Activated T-helper 1 cell treated with Interleukin-2 at 50 U/mL for 16 hours (primary cell): ENCODE measurements at places on chromosomes 16 and 17.

- DNase-seq: no peak
These were observed 33.7 kb upstream of the METTL16 start for GRCh38 chr17:2545393-2545792.

DNA sequence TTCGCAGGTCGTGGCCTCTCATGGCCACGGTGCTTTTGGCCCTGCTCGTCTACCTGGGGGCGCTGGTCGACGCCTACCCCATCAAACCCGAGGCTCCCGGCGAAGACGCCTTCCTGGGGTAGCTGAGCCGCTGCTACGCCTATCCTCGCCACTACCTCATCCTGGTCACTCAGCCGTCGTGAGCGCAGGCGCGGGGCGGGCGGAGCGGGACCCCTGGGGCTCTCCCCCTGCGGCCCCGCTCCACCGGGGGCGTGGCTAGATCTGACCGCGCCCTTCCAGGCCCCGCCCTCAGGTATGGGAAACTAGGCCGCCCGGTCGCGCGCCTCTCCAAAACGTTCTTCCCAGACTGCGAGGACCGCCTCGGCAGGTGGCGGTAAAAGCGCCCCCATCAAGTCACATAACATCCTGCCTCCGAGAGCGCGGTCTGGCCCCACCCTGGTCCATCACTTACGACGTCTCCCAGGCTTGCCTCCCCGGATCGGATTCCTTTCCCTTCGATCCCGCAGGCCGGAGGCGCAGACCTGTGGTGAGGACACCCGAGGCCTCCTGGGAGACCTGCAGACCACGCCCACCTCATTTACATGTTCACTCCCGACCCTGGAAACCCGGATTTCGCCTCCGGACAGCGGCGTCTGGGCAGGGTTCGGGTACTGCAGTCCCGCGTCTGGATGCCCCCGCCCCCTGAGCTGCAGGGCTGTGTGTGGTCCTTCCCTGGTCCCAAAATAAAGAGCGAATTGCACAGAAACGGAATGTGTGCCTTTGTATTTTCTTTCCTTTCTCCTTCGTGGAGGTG, 91.5 kb upstream of the TMEM97 start:
- DNase-seq: no peak

DNA sequence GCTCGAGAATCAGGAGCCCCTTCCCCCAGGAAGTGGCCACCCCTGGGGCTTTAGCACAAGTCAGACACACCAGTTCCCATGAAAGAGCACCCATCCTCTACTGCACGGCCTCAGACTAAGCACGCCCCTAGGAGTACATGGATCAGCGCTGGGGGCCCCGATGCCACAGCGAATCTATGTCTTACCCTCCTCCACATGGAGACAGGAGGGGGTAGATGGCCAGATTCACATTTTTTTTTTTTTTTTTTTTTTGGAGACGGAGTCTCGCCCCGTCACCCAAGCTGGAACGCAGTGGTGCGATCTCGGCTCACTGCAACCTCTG, 3.2 kb upstream of the EXOSC6 start:
- DNase-seq: no peak

- DNase-seq: no peak
These were observed 80.8 kb upstream of the RNU2-1 start for GRCh38 chr17:43314611-43315011.

DNA sequence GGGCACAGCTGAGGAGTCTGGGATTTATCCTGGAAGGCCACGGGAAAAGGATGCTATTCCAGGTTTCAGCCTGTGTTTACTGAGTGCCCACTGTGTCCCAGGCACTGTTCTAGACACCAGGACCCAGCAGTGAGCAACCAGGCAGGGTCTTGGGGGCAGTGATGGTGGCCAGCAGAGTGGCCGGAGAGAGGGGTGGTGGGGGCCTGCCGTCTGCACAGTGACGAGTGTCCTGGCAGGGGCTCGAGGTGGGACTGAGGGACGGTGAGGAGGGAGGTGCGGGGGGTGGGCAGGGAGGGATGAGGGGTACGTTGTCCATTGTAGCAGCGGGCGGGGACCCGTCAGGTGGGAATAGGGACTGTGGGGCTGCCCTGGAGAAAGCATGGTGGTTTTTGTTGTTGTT, 66.3 kb upstream of the CIBAR2 start:
- DNase-seq: no peak

GRCh38 chr16:78421181-78421708, 321.8 kb downstream of the WWOX start:
- no peak for DNase-seq

- DNase-seq: no peak
These were observed 59.3 kb upstream of the CORO6 start for GRCh38 chr17:29682054-29682453.

GRCh38 chr17:61064087-61064951, 335.3 kb upstream of the TBX2 start:
- DNase-seq: no peak

GRCh38 chr17:61404663-61404912, 4.9 kb downstream of the TBX2 start:
- no peak for DNase-seq

DNA sequence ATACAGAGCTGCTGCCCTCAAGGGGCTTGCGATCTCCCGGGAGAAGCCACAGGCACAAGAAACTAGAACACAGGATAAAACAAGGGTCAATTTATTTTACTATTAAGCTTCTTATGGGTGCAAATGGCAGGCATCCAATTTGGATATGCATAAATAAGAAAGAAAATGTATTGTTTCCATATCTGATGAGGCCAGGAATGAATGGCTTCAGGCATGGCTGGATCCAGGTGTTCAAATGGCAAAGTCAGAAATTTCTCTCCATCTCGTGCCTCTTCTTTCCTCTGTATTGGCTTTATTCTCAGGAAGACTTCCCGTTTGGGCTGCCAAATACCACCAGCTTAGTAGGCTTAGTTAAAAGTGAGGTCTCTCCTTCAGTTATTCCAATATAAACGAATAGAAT, 43.1 kb downstream of the SCNN1B start:
- no peak for DNase-seq

- no peak for DNase-seq
These were observed 31.2 kb upstream of the ZNF469 start for GRCh38 chr16:88351491-88352101.

DNA sequence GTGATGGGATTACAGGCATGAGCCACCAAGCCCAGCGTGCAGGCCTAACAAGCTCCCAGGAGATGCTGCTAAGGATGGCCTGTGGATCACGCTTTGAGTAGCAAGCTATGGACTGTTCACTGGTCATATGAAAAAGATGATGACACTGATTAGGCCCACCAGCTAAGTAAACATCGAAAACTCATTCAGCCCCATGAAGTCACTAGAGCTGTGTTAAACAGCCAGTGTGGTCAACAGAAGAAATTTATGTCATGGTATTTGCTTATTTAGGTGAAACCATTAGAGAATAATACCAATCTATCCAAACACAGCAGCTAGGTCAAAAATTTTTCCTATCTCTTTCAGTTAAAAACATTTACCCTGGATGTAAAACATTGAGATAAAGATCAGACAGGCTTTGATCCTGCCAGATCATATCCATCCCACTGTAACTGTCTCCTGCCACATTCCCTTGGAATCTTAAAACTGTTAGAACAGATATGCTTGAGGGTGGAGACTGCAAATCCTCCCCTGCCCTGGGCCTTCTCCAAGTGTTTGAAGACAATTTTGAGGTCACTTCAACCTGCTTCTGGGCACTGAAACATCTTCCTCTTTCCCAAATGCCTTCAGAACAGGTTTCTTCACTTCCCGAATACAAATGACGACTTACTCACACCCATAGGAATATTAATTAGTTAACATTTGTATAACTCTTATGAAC, 30.9 kb downstream of the HOXB1 start:
- no peak for DNase-seq

DNA sequence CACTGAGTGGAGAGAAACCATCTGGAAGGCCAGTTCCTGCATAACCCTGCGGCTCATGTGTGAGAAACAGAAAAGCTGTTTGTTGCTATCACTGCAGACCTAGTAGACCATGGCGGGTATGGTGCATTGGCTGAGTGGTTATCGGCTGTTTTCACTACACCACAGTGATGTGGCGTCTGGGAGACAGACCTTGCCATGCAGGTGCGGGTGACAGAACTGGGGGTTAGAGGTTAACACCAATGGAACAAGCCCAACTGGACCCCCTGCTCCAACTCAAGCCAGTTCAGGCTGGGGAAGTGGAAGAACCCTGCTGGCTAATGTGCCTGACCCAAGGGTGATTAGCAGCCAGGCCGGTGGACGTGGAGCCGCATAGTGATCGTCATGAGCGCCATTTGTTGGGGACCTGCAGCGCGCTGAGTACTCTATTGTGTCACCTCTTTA, 91.9 kb downstream of the IRF8 start:
- DNase-seq: no peak

- DNase-seq: no peak
These were observed 37.7 kb downstream of the SLC7A5 start for GRCh38 chr16:87831421-87832136.

DNA sequence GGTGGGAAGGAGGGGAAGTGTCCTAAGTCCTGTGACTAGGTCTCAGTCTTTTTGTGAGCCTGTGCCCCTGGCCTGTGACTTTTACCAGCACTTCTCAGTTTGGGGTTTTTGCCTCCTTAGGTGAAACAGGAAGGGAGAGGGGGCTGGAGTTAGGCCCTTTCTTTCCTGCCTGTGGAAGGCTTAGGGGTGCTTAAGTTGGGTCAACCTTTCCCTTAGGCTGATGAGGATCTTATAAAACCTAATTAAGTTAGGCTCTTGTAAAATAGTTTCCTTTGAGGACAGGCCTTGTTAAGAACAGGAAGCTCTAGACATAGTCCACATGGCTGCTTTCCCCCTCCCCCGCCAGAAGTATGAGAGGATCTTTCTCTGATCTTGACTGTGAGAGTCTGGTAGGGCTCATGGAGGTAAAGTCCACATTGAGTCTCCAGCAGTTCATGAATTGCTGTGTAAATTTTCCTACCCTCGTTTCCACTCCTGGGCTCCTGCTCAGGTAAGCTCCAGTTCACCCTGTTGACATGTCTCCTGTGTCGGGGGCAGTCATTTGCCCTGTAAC, 17.0 kb upstream of the DNASE1 start:
- DNase-seq: no peak

- no peak for DNase-seq
These were observed 60.5 kb downstream of the SLC5A11 start for GRCh38 chr16:24906199-24906808.

DNA sequence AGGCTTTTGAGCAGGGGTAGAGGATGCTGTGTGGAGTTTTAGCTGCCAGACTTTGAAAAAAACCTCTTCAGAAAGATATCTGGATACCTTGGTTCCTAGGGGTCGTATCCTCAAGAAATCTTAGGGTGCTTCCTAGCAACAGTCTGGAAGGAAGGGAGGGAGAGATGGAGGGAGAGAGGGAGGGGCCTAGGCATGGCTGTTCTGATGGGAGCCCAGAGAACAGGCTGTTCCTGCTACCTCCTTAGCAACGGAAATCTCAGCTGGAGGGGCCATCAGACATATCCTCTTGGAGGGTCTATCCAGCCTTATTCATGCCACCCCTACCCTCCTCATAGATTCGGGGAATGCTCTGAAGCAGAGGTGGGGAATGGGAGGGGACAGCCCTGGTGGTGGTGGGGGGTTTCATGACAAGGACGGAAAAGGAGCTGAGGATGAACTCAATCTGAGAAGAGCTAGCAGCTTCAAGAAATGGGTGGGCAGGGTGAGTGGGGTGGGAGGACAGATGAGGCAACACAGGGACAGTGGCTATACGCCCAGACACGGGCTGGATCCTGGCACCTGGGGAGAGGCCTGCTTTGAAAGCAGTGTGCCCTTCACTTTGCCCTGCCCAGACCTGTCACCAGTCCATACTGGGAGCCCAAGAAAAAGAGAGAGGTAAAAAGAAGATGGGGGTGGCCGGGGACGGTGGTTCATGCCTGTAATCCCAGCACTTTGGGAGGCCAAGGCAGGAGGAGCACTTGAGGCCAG, 2.9 kb upstream of the THRA start:
- DNase-seq: no peak

GRCh38 chr16:84819644-84820304, at the start of gene CRISPLD2:
CRISPLD2 (plus strand) TSS chr16:84819985; CDS start chr16:84838496, 18,511 bp downstream.
- peak; percentile 71 for DNase-seq

DNA sequence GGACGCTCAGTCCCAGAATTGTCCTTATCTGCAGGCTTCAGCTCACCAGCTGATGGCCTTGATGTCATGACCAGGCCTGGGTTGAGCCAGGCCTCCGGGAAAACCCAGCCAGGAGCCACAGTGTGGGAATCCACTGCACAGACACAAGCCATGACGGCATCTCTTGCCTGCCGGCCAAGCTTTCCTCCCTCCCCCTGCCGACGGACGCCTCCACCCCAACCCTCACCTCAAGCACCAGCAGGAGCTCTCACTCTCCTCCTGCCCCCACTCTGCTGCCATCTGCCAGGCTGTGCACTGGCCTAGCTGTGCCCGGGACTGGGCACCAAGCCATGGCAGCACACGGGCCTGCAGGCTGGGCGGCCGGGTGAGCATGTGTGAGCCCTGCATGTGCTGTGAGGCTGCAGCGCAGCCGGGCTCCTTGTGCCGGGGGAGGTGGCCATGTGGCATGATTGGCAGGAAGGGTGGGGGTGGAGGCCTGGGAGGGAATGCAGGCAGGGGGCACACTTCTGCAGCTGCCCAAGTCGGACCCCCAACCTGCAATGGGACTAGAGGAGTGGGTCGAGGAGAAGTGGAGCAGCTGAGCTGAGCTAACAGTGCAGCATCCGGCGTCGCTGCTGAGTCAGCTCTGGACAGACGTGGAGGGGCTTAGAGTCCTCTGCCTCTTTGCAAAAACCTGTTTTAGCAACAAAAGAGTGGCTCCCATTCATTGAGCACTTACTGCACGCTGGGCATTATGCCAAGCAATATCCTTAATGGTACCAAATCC, 268.5 kb downstream of the CBLN1 start:
- no peak for DNase-seq

DNA sequence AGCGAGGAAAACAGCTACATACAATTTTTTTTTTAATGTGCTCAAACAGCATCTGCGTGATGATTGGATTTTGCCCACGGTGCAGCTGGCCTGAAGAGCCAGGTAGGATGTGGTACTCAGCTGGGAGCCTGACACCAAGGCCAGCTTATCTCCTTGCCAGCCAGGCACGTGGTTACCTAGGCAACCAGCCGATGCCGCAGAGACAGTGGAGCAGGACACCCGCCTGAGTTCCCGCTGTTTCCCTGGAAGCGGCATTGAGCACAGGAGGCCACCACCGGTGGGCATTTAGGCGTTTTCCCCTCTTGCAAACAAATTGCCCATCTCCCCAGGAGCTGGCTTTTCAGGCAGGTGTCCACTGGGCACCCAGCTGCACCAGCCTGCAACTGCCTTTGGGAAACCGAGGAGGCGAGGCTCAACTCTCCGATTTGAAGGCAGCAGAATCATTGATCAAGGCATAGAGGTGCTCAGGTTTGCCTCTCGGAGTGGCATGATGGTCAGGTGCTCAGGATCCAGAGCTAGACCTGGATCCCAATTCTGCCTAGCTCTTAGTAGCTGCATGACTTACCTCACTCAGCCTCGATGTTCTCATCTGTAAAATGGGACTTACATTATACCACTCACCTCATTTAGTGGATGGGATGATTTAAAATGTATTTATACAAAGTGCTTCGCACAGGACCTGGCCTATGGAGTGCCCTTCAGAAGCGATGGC, 137.5 kb upstream of the PLCG2 start:
- DNase-seq: no peak

- no peak for DNase-seq
These were observed 74.5 kb upstream of the MYOCD start for GRCh38 chr17:12591021-12591735.
